ENCODE measurements at places on chromosomes 16 and 17.
A peak's percentile ranks its signal among the peaks of the same experiment; 100 is the strongest.

DNA sequence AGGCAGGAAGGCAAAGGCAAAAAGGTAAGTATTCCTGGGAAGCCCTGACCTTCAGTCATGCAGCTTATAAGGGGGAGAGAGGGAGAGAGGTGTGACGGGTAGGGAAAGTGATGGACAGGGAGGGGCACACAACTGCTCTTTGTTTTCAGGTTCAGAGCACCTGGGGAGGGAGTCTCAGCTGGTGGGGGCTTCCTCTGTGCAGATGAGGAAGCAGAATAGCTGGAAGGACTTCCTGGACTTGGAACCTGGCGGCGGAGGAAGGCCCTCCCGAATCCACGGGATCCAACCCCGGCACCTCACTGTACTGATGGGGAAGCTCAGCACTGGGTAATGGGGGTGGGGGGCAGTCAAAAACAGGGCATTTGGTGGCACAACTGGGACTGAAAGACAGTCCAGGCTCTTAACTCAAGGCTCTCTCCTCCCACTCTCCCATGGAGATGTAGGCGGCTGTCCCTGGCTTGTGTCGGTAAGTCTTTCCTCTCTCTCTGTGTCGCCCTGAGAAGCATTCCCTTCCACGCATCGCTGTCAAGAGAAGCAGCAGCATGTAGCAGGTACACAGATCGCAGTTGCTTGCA, 11.9 kb upstream of the PITPNM3 start:
- no peak overlapping the region for H3K27ac ChIP-seq
- no peaks in the 10 kb centered on the region for H3K27me3 ChIP-seq
- no peak overlapping the region for H3K4me3 ChIP-seq
- no peak for DNase-seq
- no peaks in the 10 kb centered on the region for H3K4me1 ChIP-seq

GRCh38 chr17:46044286-46044928, 45.4 kb downstream of the STH start:
- peaks cover 80% of the 10 kb centered on the region for H3K4me1 ChIP-seq
- no peak overlapping the region for H3K4me3 ChIP-seq
- DNase-seq: peak; percentile 88
- H3K27ac ChIP-seq: peak overlapping the region; percentile 72

DNA sequence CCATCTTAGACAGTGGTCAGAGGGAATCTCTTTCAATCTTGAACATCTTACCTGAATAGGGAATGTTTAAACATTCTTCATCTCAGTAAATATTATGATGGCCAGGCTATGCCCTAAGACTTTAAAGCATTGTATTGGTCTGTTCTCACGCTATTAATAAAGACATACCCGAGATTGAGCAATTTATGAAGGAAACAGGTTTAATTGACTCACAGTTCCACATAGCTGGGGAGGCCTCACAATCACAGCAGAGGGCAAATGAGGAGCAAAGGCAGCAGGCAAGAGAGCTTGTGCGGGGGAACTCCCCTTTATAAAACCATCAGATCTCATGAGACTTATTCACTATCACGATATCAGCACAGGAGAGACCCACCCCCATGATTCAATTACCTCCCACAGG, 55.3 kb upstream of the SOX9 start:
- H3K36me3 ChIP-seq: no peaks in the 10 kb centered on the region
- no peak overlapping the region for H3K27ac ChIP-seq
- H3K4me3 ChIP-seq: no peak overlapping the region
- no peaks in the 10 kb centered on the region for H3K27me3 ChIP-seq
- DNase-seq: no peak
- peaks cover 8% of the 10 kb centered on the region for H3K4me1 ChIP-seq

- no peaks in the 10 kb centered on the region for H3K27me3 ChIP-seq
- no peak overlapping the region for H3K27ac ChIP-seq
- DNase-seq: no peak
- H3K36me3 ChIP-seq: peaks cover 11% of the 10 kb centered on the region
- H3K4me3 ChIP-seq: no peak overlapping the region
- H3K4me1 ChIP-seq: peaks cover 30% of the 10 kb centered on the region
Measured at GRCh38 chr17:4897198-4897687, 2.1 kb upstream of the C17orf107 start.

Measured in body of pancreas (tissue), 4 donors.